ENCODE measurements at places on chromosomes 6 and 20.

GRCh38 chr6:148972481-148972880 is 225.7 kb downstream of the UST start:
- DNase-seq, result no peak

DNA sequence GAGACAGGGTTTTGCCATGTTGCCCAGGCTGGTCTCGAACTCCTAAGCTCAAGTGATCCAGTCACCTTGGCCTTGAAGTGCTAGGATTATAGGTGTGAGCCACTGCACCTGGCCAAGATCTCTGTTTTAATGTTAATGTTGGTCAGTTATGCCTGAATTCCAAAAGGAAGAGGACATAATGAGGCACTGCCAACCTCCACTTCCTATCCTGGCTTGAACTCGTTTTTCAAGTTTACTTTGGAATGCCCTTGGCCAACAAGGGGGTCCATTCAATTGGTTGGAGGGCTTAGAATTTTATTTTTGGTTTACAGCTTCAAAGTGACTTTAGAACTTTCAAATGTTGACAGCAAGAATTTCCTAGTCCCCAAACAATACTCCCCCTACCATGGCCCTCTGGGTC is 29.8 kb downstream of the DNAAF9 start:
- no peak for DNase-seq

- DNase-seq, result no peak
Observed at GRCh38 chr20:3237958-3238615, 903 bp downstream of the SLC4A11 start.

DNA sequence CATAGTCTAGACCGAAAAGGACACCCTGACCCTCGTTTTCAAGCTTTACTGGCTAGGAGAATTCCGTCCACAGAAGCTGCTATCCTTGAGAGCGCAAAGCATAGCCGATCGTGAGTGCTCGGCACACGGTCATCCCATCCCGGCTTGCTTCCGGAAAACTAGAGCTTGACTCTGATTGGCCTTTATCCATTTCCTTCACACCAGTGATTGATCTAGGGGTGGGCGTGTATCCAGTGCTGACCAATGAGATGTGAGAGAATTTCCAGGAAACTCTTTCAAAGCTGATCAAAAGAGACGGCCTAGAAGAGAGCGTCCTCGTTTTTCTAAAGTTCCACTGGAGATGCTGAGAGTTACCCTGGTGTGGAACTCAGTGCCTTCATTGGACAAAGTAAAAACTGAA is 41.0 kb upstream of the NFATC2 start:
- DNase-seq, result no peak

DNA sequence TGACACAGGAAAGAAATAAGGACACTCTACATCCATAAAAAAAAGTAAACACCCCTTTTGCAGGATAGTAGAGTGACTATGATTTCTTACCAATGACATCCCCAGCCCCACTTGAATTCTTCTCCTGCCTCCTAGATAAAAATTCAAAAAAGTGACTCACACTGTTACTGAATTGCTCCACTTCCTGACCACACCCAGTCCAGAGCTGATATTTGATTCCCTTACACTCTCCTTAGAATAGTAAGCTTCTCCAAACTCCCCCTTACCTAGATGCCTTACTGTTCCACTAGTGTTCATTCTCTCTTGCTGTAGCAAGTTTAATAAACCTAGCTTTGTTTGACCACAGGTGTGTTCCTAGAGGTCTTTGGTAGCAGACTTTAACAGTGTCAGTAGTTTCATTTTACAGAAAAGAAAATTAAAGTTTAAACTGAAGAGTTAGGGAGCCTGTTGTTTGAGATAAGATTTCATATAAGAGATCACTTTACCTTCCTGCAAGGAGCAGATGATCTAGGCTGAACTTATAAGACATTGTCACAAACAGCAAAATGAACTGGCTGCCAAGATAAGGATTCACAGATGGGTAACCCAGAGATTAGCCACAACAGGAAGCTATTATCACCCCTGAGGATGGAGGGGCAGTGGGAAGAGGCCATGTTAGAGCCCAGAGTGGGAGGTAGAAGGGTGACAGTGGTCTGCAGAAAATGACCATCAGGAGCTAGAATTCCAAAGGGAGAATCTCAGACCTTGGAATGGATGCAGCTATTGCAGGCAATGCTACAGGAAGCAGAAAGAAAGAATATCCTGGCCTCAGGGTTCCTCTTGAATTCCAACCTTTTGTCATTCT is 28.4 kb upstream of the BTN3A2 start:
- DNase-seq, result no peak

DNA sequence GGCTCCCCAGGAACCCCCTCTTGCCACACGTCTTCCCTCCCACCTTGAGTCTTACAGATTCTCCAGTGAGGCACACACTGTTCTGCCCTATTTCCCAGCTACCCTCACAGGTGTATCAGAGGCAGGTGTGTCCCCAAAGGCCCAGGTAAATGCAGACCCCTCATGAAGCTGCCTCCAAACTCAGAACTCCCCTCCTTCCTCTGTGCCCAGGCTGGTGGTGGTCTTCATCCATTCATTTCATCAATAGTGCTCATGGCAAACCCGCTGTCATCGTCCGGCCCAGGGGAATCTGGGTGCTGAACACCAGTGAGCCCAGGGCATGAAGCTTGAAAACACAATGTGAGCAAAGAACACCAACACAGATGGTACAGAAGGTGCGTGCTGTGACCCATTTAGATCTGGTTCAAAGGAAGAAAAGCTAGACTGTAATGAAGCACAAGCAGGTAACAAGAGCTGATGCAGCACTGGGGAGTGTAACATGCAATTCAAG is 213.1 kb downstream of the SYNDIG1 start:
- no peak for DNase-seq

DNA sequence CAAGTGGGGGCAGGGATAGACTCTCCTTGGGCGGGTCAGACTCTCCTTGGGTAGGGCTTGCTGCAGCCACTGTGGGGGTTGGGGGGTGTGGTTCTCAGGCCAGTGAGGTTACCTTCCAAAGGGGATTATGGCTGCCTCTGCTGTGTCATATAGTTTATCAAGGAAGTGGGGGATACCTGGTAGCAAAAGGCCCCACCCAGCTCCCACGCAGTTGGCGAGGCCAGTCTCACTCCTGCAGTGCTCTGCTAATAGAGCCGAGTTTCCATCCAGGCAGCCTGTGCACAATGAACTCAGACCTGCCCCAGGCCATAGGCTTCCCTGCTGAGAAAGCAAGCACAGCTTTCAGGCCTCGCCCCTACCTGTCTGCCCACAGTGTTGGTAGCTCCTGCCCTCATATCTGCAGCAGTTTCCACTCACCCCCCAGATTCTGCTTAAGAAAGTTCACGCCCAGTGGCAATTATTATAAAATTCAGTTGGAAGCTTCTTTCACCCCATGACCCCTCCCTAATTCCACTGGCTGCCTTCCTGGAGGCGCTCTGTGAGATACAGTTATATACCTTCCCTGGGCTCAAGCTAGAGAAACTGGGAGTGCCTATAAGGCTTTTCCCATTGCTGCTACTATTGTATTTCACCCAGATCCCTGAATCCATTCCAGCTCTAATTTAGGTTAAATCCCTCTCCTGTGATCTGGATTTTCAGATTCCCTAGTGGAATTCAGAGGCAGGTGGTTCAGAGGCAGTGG is 56.1 kb downstream of the HDDC2 start:
- no peak for DNase-seq

GRCh38 chr6:43695215-43695966 is 7.8 kb upstream of the MRPS18A start:
- no peak for DNase-seq

GRCh38 chr6:36110050-36110449 is 20.3 kb upstream of the MAPK13 start:
- no peak for DNase-seq

DNA sequence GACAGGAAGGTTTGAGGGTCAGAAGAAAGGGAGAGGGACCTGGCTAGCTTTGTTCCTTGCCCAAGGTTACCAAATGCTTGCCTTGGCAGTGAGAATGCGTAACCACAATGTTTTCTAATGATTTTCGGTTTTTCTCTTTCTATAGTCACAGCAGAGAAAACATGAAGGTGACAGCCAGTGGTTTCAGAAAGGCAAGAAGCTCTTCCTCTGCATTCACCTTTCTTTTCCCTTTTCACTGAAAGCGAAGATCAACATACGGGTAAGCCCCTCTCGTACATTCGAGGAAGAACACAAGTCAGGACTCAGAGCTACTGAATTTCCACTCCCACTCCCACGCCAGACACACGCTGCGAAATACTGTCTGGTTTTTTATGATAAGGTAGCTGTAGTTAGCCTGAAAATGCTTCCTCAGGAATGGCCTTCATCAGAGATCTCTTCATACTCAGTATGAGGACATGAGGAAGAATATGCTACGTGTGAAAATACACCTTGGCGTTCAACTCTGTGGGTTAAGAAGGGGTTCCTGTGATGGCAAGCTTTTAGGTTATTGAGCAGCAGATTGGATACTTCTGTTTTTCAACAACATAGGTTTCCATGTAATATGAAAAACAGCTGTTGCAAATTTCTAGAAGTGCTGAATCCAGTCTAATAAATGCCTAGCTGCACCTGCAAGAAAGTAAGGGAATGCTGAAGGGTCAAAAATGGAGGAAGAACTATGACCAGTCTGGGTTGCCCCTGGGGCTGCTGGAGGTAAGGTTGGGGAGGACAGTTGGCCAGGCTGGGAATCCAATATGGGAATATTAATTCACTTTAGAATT is 7.4 kb upstream of the CD83 start:
- no peak for DNase-seq

GRCh38 chr6:19830171-19830570 is 7.0 kb upstream of the ID4 start:
- no peak for DNase-seq

All from esophagus squamous epithelium (tissue), 5 donors.